ENCODE measurements at places on chromosomes 3 and 15.

DNA sequence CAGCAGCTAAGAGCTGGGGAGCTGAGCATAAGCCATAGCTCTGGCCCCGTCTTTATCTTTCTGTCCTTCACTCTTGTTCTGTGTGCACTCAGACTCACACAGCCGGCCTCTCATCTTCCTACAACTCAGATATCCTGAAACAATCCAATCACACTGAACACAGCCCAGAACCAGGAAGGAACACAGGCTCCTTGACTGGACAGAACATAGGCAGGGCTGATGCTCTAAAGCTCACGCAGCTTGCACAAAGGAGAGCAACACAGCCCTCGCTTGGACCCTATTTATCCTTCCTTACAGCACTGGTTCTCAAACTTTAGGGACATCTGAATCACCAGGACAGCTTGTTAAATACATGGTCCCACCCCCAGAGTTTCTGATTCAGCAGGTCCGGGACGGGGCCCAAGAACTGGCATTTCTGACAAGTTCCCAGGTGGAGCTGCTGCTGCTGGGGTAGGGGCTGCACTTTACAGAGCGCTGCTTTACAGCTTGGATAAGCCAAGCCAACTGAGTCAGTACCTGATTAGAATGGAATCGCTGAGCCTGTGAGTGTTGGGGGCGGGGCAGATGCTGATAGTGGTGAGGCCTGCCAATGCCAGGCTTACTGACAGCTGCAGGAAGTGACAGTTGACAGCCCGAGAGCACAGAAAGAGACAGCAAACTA, 65.1 kb downstream of the MRPL46 start:
- DNase-seq: no peak

GRCh38 chr3:99781761-99782160, 35.9 kb upstream of the CMSS1 start:
- DNase-seq: no peak

DNA sequence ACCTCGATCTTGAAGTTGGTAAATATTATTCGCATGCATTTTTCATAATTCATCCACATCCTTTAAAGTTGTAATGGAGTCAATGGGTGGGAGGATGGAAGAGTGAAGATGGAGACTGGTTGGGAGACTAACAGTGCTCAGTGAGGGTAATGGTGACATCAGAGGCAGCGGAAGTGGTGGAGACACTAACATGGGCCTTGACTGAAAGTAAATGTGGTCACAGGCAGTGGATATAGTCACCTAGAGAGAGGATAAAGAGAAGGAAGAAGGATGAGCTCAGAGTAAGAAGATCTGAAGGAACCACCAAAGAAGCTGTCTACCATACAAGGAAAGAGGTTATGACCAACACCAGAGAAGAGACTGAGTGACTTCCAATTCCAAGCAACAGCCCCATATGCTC, 281.6 kb upstream of the STT3B start:
- DNase-seq: no peak

GRCh38 chr3:66565301-66565700, 64.5 kb upstream of the LRIG1 start:
- no peak for DNase-seq

DNA sequence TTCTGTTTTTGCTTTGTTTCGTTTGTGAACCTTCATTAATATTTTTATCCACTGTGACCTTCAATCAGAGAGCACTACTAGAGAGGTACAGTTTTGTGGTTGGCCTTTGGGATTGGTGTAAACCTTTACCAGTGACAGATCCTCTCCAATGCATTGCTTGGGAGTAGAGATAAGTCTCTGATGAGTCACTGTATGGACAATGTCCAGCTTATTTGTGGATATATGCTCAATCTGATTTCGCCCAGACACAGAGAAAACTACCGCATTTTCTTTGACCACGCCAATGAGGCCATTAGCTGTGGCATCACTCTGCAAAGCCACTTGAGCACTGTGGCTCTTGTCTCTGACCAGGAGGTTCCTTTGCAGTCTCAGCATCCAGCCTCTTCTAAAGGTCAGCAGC, 964.7 kb downstream of the TUSC7 start:
- no peak for DNase-seq

DNA sequence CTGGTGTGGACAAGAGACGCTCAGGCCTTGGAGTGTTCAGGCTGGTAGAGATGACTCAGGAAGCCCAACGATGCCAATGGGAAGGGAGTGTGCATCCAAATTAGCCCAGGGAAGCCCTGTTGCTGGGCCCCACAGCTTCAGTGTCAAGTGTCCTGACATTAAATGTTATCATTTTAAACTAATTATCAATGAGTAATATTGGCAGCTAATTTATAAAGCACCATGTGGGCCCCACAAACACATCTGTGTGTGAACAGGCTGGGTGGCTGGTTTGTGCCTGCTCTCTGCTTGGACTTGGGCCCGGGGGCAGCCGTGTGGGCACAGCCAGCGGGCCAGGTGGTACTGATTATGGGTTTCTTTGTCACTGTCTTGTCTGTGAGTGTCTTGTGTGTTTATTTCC, 15.0 kb downstream of the FBLN2 start:
- no peak for DNase-seq

GRCh38 chr15:80984856-80985255, 4.8 kb downstream of the MESD start:
- DNase-seq: no peak

DNA sequence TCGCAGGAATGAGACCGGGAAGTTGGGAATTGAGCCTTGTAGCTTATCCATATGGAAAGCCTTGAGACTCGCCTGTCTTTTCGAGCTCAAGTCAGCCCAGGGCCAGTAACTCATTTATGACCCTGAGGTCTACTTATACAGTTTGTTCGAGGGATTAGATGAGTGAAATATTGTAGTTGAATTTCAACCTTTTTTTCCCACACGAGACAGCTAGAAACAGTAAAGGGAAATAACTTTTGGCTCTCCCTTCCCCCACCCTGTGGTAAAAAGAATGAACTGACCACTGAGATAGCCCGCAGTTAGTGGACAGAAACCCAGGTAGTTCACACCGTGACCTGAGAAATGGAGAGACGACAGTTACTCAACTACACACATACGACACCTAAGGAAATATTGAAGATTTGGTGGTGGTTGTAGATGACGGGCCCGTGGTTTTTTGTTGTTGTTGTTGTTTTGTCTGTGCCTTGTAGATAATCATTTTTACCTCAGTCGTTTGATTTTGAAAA, 841 bp downstream of the EIF3J start:
- no peak for DNase-seq

GRCh38 chr3:14431452-14431916, 29.1 kb downstream of the SLC6A6 start:
- no peak for DNase-seq

GRCh38 chr3:37725842-37726241, 135.8 kb upstream of the CTDSPL start:
- no peak for DNase-seq

- no peak for DNase-seq
These were observed 377.5 kb upstream of the NR2F2 start for GRCh38 chr15:95953032-95953431.

DNA sequence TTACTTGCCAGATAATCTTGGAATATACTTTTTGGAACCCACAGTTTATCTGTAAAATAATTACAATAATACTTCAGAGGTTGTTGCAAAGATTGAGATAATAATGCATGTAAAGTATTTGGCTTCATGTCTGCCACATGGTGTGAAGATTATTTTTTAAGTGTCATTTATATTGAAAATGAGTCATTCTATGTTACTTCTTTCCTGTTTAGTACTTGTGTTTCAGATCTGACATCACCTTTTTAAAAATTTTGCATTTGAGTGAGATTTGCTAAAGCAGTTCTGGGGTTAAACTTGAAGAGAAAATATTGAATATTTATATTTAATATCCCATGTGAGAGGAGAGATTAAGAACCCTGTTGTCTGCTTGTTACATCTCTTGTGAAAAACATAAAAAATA, 31.2 kb downstream of the IQGAP1 start:
- DNase-seq: no peak

DNA sequence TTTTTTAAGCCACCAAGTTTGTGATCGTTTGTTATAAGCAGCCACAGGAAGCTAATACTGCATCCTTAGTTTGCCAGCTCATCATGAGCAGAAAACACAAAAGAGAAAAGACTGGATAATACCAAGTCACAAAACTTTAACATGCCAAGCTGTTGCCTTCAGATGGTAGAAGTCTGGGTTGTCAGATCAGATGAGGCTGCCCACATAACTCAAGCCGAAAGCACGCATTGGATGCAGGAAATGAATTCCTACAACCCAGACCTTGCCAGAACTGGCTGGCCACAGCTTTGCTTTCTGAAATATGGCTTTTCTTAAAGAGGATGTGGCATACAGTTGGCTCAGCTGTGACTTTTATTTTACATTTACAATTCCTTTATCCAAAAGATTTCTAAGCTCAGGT, 118.3 kb upstream of the NEO1 start:
- no peak for DNase-seq

GRCh38 chr3:3082234-3082924, 27.8 kb downstream of the IL5RA start:
- no peak for DNase-seq

GRCh38 chr3:5463991-5464390, 276.5 kb downstream of the EDEM1 start:
- DNase-seq: peak; percentile 33

GRCh38 chr3:180829409-180830405, 82.8 kb upstream of the FXR1 start:
- no peak for DNase-seq

DNA sequence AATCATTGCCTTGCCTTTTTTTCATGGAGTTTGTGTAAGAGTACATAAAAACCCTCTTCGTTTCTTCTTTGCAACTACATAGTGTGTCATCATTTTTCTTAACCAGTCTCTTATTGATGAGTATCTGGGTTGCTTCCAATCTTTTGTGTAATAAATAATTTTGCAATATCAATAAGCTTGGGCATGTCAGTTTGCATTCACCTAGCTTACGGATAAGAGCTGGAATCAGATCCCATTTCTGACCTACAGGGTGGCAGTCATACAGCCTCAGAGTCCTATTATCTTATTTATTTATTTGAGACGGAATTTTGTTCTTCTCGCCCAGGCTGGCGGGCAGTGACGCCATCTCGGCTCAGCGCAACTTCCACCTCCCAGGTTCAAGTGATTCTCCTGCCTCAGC, 18.3 kb downstream of the ANP32A start:
- DNase-seq: no peak

Data from renal pelvis (tissue), 12 donors.